ENCODE measurements at places on chromosomes 16 and 17.

- DNase-seq: no peak
These were observed 46.3 kb upstream of the CCL1 start for GRCh38 chr17:34409352-34409751.

GRCh38 chr16:64122177-64122576, 999.7 kb downstream of the CDH11 start:
- DNase-seq: no peak

DNA sequence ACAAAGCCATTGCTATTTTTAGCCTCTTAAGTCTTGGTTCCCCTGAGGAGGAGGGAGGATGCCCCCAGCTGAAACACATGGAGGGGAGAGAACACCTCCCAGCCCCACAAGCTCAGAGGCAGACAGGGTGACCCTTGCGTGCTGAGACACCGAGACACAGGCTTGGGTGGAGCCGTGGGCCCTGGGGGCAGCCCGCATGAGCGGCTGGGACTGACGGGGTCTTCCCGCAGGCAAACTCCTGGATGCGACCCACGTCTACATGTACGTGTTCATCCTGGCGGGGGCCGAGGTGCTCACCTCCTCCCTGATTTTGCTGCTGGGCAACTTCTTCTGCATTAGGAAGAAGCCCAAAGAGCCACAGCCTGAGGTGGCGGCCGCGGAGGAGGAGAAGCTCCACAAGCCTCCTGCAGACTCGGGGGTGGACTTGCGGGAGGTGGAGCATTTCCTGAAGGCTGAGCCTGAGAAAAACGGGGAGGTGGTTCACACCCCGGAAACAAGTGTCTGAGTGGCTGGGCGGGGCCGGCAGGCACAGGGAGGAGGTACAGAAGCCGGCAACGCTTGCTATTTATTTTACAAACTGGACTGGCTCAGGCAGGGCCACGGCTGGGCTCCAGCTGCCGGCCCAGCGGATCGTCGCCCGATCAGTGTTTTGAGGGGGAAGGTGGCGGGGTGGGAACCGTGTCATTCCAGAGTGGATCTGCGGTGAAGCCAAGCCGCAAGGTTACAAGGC, 9.8 kb downstream of the SLC16A3 start:
- DNase-seq: peak; percentile 85

- DNase-seq: no peak
These were observed 29.7 kb downstream of the MGRN1 start for GRCh38 chr16:4654011-4654963.

DNA sequence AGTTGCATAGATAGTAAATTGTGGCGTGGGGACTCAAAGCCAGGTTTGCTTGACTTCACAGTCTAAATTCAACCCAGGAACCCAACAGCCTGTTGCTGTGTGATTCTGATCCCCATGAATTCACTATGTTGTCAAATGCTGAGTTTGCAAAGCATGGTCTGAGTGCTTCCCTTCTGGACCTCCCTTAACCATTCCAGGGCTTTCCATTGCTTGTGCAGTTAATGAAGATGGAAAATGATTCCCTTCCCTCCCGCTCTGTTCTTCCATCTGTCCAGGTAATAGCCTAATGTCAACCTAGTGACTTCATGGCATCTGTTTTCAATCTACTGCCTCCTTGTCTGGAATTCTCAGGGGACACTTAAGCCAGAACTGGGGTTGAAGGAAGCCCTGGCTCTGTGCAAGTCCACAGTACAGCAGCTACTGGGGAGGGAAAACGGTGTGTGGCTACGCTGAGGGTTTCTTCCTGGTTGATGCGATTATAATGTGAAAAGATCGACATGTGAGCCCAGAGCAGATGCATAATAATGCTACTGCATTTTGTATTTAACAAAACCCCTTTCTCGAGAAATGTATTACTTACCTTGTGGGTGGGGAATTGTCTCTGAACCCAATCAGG, 206.7 kb downstream of the CDH13 start:
- DNase-seq: no peak

GRCh38 chr16:30526137-30526822, at the start of gene ZNF768:
TSS of gene ZNF768 (minus strand) at chr16:30526566. CDS start at chr16:30526413, 153 bp downstream.
- peak; percentile 29 for DNase-seq

DNA sequence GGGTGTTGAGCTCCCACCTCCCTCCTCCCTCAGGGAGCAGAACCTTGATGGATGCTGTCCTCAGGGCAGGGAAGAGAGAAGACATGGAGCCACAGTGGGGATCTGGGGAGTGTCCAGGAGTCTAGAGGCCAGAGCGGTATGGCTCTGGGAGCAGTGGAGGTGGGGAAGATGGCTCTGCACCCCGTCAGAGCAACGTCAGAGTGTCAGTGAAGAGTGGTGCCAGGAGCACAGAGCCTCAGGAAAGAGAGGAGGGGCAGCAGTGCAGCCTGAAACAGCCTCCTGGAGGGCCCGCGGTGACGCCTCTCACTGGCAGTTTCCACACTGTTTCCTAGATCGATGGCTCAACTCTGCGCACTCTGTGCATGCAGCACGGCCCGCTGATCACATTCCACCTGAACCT, 23.2 kb upstream of the SLC5A11 start:
- DNase-seq: no peak

GRCh38 chr16:27230562-27231001, 27.3 kb downstream of the KDM8 start:
- DNase-seq: no peak

- no peak for DNase-seq
These were observed 160.6 kb downstream of the TANC2 start for GRCh38 chr17:63126607-63127006.

DNA sequence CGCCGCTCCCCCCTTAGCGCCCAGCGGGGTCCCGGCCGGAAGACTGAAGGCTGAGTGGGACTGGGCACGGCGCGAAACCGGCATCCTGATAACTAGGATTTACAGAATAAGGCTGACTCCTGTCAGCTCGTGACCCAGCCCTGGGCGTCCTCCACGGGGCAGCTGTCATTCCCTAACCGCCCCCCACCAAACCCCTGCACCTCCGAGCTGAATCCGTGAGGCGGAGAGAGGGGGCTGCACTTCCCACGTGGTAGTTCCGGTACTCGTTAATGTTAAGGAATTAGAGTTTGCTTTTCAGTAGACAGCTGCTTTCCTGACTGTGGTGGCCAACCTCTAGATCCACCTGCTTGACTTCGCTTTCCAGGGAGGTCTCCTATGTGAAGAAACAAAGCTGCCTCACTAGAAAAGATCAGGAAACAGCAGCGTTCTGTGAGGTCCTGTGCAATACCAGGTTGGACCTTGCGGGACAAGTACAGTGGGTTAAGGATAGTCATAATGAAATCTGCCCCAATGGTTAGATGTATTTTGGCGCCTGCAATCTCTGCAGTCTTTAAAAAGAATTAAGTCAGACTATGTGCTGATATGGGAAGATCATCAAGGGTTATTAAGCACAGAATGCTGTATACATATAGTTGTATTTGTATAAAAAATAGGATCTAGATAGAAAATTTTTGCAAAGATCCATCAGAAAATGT, 1.1 kb upstream of the WBP2 start:
- peak; percentile 67 for DNase-seq

DNA sequence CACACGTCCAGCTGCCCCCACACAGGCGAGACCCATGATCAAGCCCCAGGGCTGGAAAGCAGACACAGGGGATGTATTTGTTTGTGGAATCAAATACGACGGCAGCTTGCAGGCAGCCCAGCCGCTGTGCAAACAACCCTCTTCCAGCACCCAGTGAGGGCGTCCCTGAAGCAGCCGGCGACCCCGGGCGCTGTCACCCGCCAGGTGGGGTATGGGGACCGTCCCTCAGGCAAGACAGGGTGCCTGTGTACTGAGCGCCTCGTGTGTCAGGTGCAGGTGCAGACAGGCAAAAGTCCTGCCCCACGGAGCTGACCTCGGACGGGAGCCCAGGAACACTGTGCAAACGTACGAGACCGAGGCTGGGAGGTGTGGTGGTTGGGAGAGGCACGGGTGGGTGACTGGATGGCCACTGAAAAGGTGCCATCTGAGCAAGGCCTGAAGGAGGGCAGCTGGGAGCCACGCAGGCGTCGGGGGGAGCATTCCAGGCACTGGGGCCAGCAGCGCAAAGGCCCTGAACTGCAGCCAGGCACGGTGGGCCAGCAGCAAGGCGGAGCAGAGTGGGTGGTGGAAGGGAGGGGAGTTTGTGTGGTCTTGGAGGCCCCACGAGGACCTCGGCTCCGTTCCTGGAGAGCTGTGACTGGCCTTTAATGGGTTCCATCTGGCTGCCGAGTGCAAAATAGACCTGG, 48.5 kb downstream of the CBFA2T3 start:
- no peak for DNase-seq

- no peak for DNase-seq
These were observed 1.1 kb upstream of the PKD1L3 start for GRCh38 chr16:72001180-72001874.

- DNase-seq: no peak
These were observed 20.0 kb downstream of the UNC45B start for GRCh38 chr17:35167666-35168065.

DNA sequence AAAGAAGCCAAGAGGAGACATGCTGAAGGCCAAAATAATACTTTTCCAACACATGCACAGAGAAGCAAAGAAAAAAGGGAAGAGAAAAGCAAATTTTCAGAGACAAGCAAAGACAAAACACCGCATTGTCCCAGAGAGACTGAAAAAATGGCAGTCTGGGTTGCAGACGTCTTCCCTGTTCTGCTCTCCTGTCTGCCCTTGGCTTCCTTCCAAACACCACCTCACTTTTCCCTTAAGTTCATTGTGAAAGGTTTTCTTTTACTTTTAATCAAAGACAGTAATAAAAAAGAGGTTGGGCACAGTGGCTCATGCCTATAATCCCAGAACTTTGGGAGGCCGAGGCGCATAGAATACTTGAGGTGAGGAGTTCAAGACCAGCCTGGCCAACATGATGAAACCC, 21.2 kb upstream of the VAT1L start:
- DNase-seq: no peak

- DNase-seq: peak; percentile 54
These were observed 26.0 kb upstream of the HNF1B start for GRCh38 chr17:37770631-37771518.

DNA sequence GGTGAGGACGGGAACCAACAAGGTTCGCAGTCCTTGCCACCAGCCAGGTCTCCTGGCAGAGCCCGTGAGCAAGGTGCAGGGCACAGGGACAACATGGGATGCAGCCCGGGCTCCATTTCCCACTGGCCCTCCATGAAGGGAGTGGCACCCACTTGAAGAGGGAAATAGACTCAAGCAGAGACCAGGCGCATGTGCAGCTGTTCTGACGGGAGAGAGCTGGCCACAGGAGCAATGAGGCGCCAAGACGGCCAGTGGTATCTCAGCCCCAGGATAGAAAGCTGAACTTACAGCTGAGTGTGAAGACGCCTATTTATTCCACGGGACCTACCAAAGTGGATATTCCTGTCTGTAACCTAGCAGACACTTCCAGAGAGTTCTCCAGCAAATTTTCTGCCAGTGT, 8.2 kb upstream of the FOXJ1 start:
- DNase-seq: no peak

DNA sequence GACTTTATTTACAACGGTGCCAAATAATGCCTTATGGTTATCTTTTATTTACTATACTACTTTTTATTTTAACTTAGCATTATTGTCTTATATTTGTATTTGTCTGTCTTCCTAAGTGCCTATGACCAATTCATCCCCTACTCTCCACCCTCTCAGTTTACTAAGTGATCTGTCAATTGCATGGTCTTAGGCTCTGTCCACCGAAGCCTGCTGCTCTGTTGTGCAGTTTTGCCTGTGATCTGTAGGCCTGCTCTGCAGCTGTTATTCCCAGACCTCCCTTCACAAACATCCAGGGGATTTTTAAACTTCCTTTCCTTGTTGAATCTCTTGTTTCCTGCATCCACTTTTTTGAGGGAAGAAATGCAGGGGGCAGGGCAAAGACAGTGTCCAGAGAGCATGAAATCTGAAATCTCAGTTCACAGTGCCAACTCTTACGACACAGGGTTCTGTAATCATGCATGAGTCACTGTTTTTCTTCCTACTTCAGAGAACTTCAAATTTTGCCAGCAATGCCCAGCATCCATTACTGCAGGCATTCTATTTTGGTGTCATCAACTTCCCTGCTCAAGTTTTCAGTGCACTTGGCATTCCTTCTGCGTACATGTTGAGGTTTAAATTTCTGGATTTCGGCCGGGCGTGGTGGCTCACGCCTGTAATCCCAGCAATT, 11.4 kb downstream of the SLFN5 start:
- DNase-seq: no peak

DNA sequence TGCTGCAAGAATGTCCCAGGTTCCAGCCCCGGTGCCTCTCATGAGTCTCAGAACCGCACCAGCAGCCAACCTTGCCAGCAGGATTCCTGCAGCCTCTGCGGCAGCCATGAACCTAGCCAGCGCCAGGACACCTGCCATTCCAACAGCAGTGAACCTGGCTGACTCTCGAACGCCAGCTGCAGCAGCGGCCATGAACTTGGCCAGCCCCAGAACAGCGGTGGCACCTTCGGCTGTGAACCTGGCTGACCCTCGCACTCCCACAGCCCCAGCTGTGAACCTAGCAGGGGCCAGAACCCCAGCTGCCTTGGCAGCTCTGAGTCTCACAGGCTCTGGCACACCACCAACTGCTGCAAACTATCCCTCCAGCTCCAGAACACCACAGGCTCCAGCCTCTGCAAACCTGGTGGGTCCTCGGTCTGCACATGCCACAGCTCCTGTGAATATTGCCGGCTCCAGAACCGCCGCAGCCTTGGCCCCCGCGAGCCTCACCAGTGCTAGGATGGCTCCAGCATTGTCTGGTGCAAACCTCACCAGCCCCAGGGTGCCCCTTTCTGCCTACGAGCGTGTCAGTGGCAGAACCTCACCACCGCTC, 9.8 kb downstream of the ELOB start:
- no peak for DNase-seq

- no peak for DNase-seq
These were observed 33.7 kb upstream of the COQ7 start for GRCh38 chr16:19033761-19034160.

DNA sequence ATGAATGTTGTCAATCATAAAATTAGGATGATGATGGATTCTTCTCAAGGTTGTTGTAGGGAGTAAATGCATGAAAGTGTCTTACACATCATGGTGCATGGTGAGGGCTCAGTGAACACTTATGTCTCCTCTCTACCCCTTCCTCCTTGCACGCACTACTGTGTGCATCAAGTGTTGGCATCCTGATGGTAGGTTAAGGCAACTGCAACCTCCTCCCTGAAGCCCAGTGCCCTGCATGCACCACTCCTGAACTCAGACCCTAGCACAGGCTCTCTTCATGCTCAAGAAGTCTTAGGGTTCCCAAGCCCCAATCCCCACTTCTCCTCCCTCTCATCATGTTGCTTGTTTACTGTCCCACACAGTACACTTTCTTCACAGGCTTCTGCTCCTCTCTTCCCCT, 105.8 kb upstream of the DNAH9 start:
- no peak for DNase-seq

All from GM12865 (cell line).